Stimulated activated CD8-positive, alpha-beta memory T cell treated with anti-CD3 and anti-CD28 coated beads, Interleukin-2, amount 100 ng/mL, for 48 hours (primary cell): ENCODE measurements at places on chromosomes 2 and 18.

GRCh38 chr2:190583507-190584337 is 49.2 kb upstream of the NEMP2 start:
- no peak for DNase-seq

- no peak for DNase-seq
Measured at GRCh38 chr2:188345831-188346458, 54.3 kb downstream of the GULP1 start.

GRCh38 chr2:191679818-191680600 is 2.1 kb downstream of the NABP1 start:
- DNase-seq: no peak

GRCh38 chr2:230441227-230441897 is 25.4 kb downstream of the SP100 start:
- no peak for DNase-seq

- no peak for DNase-seq
Measured at GRCh38 chr2:188277786-188278185, 13.9 kb upstream of the GULP1 start.

- DNase-seq: no peak
Measured at GRCh38 chr18:13183359-13183758, 35.2 kb upstream of the LDLRAD4 start.

GRCh38 chr18:75754433-75754832 is 326.9 kb upstream of the SMIM21 start:
- DNase-seq: no peak

DNA sequence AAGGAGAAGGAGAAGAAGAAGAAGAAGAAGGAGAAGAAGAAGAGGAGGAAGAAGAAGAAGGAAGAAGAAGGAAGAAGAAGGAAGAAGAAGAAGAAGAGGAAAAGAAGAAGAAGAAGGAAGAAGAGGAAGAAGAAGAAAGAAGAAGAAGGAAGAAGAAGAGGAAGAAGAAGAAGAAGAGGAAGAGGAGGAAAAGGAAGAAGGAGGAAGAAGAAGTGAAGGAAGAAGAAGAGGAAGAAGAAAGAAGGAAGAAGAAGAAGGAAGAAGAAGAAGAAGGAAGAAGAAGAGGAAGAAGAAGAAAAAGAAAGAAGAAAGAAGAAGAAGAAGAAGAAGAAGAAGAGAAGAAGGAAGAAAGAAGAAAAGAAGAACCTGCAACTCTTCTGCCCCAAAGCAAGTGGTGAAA is 942.0 kb downstream of the DPP10 start:
- no peak for DNase-seq

GRCh38 chr18:76314496-76314895 is 180.5 kb downstream of the ZNF516 start:
- no peak for DNase-seq

- no peak for DNase-seq
Measured at GRCh38 chr2:12288048-12288447, 428.7 kb upstream of the TRIB2 start.

GRCh38 chr2:150400849-150401248 is 86.6 kb downstream of the RND3 start:
- DNase-seq: no peak

GRCh38 chr2:129117434-129117833 is 798.8 kb upstream of the HS6ST1 start:
- no peak for DNase-seq

DNA sequence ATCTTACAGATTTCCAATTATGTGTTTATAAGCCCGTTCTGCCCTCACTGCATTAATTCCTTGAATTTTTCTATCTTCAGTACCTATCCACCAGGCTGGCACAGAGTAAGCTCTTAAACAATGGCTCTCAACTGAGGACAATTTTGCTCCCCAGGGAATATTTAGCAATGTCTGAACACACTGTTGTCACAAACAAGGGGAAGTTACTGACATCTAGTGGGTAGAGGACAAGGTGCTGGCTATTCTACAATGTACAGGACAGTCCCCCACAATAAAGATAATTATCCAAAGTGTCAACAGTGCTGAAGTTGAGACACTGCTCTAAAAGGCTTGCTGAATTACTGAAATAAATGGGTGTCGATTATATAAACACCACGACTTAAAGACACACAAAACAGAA is 5.0 kb downstream of the NDUFS1 start:
- DNase-seq: no peak

DNA sequence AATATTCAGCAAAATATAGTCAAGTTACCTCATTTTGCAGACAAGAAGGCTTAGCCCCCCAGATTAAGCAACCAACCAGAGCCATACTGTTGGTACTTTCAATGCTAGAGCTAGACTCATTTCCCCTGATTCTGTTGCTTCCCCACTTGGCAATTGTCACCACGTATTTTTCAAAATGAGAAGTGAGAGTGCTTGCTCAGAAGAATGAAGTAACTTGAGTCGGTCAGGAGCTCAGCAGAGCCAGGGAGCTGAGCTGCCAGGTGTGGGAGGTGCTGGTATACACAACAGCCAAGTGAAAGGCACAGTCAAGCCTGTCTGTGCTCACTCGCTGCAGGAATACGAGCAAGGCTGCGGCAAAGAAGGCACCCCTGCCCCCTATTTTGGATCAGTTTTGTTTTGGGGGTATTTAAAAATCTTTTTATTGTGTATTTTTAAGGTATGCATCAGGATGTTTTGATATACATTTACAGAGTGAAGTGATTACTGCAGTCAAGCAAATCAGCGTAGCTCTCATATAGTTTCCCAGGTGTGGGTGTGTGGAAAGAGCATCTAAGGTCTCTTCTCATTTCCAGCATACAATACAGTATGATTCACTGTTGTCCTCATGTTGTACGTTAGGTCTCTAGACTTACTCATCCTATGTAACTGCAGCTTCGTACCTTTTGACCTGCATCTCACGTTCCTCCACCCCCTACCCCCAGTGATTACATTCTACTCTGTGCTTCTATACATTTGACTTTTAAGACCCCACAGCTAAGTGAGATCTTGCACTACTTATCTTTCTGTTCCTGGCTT is 62.4 kb downstream of the MRPS9 start:
- no peak for DNase-seq

DNA sequence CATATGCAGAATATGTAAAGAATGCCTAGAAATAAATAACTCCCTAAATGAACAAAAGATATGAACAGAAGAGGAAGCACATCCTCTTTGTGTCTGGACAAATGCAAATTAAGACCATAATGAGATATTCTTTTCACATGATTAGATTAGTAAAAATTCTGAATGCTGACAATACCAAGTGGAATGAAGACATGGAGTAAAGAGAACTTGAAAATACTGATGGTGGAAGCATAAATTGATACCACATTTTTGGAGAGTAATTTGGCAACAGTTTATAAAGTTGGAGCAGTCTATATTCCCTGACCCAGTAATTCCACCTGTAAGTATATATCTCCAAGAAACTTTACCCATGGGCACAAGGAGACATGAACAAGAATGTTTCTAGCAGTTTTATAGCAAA is 130.0 kb downstream of the CAPN13 start:
- DNase-seq: no peak

DNA sequence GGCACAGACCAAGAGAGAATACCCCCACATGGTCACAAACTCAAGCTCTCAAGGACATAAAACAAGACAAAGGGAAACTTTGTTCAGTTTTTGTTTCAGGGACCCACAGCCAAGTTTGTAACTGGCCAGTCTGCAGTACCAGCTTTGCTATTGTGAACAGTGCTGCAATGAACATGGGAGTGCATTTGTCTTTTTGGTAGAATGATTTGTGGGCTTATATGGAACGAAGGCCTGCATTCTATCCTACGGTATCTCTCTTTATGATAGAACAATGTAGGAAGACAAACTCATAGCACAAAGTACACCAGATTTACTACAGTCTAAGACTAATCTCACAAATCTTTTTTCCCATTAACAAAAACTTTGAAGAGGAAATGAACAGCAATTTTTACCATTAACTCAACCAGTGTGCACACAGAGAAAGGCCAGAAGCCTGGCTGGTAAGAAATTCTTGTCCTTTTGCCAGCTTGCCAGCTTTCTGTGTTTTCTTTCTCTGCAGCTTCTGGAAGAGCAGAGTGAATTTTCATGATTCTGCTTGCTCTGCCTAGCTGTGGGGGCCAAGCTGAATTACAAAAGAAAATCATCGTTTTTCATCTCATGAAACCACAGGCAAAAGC is 37.1 kb upstream of the FEZ2 start:
- no peak for DNase-seq

GRCh38 chr2:7692657-7693161 is 775.5 kb downstream of the RNF144A start:
- no peak for DNase-seq

- no peak for DNase-seq
Measured at GRCh38 chr2:139529080-139529479, 748.9 kb upstream of the NXPH2 start.
